ENCODE measurements at places on chromosomes 13 and 19.
A peak's percentile ranks its signal among the peaks of the same experiment; 100 is the strongest.

DNA sequence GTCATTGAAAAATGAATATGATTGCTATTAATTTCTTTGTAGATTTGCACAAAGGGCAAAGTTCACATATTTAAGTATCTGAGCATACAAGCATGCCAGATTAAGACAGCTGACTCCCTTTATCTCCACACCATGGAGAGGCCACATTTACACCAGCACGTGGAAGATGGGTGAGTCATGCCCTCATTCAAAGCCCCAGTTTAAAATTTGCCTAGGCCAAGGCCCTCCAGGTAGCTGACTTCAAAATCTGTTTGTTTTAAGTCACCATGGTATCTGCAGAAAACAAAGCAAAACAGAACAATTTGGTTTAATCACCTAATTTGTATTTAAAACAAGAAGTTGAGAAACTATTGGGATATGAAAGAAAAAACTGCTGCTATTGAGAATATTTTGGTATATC is 109.2 kb downstream of the ESD start:
- DNase-seq = no peak

DNA sequence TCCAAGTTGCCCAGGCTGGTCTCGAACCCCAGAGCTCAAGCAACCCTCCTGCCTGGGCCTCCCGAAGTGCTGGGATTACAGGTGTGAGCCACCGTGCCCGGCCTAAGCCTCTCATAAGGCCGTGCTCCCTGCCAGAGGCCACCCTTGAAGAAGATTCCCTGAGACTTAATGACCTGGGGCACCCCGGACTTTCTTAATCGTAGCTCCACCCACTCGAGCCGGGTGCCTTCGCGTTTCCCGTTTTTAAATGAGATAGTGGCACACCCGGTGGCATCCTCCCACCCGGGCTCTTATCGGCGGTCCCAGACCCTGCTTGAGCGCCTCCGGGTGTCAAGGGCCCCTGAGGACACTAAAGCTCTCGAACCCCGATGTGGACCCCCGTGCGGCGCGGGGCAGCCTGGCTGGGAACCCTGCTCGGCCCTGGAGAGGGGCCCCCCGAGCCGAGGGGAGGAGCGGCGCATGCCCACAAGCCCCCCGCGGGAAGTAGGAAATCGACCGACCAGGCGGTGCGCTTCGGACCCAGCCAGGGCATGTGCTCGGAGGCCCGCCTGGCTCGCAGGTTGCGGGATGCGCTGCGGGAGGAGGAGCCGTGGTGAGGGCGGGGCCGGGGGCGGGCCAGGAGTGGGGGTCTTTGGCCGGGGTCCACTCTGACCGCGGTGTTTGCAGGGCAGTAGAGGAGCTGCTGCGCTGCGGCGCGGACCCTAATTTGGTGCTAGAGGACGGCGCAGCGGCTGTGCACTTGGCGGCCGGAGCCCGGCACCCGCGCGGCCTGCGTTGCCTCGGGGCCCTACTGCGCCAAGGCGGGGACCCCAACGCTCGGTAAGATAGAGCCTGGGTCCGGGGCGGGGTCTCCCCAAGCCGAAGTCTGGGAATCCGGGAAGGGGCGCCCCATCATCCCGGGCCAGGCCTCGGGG is at the start of gene ANKLE1:
Gene ANKLE1, plus strand, starts transcription at position 511 of the 914 bp plus-strand sequence. Its CDS starts 20 bp downstream, at position 531.
- DNase-seq = no peak

GRCh38 chr13:99160415-99160814 is 40.2 kb upstream of the UBAC2 start:
- no peak for DNase-seq

GRCh38 chr19:17926044-17926443 is 6.8 kb upstream of the CCDC124 start:
- DNase-seq = no peak

DNA sequence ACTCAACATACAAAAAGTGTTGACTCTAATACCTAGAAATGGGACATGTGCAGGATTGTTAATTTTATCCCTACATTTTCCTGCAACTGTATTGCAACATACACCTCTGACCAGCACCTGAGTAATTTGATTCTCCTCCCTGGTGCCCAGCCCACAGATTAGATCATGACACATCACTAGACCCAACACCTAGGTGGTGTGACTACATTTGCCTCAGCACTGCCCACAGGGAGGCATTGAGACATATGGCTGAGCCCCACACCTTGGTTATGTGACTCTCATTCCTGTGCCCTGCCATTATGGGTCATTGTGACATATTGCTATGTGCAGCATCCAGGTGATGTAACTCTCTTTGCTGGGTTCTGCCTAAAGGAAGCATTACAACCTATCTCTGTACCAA is 13.2 kb upstream of the ZNF254 start:
- DNase-seq = no peak

DNA sequence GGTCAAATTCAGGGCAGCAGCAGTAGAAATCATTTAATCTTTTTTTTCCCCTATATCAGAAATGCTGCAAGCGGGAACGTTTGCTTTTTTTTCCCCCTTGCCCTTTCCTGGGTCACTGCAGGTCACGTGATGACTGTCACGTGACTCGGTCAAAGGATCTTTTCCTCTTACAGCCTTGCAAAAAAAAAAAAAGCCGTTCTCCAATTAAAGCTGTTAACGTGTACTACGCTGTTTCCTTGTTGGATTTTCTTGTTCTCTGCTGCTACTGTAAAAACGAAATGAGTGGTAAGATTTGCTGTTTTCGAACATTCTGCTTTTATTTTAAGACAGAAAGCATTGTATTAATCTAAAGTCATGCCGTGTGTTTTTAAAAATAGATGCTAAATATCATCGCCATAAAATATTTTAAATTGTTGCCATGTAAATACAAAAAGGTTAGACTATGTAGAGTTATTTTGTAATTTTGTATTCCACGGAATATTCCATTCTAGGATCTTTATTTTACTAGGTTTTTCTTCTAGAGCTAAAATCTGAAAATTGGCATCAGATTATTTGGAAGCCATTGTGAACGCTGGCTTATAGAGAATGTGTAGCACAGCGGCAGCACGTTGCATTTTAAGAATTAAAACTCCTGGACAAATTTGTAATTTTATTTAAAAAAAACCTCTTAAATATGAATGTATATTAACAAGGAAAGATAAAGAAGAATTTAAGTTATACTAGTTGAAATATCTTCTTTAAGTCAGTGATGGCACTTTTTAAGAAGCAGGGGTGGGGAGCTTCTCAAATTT is 109.8 kb upstream of the MLNR start:
- DNase-seq = peak; percentile 87

DNA sequence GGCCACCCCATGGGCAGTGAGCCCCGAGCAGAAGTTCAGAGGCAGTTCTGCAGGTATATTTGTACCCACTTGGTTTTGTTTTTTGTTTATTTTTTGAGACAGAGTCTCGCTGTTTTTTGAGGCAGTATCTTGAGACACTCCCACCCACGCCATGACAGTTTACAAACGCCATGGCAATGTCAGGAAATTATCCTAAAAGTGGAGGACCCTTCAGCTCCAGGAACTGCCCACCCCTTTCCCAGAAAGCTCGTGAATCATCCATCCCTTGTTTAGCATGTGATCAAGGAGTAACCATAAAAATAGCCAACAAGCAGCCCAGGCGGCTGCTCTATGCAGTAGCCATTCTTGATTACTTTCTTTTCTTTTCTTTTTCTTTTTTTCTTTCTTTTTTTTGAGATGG is 41.0 kb downstream of the CELF5 start:
- no peak for DNase-seq

DNA sequence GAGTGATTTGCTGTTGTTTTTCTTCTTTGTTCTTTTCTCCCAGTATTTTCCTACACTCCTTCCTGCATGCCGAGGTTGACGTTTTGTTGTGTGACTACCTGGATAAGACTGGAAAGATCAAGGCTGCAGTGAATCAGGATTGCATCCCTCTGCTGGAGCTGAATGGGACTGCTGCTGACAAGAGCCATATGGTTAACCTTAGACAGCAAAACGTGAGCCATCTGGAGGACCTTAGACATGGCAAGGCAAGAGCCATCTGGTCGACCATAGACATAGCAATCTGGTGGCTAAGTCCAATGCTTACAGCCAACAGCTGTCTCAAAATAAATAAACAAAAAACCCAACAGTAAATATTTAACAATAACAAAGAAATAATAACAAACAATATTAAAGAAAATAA is 42.6 kb upstream of the ZNF91 start:
- no peak for DNase-seq

GRCh38 chr13:83344518-83344917 is 537.8 kb downstream of the SLITRK1 start:
- DNase-seq = no peak

DNA sequence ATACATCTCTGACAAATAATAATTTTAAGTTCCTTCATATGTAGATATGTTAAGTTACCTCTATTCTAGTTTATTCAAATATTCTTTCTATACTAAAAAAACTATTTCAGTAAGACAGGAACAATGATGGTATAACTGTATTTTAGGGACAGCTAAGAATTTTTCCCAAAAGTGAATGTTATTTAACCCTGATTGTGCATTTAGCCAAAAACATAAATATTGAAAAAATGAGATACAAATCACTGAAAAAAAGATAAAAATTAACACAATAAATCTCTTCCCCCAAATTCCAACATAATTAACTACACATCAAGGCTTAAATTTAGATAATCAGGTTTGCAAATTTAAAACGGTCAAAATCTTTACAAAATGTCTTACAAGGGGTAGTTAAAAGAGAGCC is 58.1 kb downstream of the KCNRG start:
- no peak for DNase-seq

- no peak for DNase-seq
Observed at GRCh38 chr13:27086599-27087265, 84.9 kb downstream of the USP12 start.

GRCh38 chr13:51786425-51787265 is 17.3 kb downstream of the DHRS12 start:
- DNase-seq = no peak

DNA sequence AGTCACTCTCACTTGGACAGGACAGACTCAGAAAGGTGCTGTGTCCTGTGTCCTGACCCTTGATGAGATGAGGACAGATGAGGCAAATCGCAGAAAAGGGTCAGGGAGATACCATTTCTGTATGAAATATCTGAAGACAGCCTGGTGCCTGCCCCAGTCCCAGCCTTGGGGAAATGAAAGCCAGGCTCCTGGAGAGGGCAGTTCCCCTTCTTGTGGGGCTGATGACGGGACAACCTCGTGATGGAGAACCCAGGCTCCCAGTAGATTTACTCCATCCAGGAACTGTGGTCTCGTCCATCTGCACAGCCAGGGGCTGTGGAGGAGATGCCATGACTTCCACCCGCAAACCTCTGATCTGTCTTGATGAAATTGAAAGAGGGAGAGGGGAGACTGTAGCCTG is 13.8 kb downstream of the LILRB1 start:
- DNase-seq = peak; percentile 5

- no peak for DNase-seq
Observed at GRCh38 chr13:109615721-109616420, 170.5 kb downstream of the IRS2 start.

- DNase-seq = no peak
Observed at GRCh38 chr13:35866801-35867200, 264.4 kb downstream of the DCLK1 start.

- DNase-seq = no peak
Observed at GRCh38 chr13:99085139-99085807, 107.4 kb upstream of the DOCK9 start.
